ENCODE measurements at places on chromosomes 4 and X.

- DNase-seq = no peak
Measured at GRCh38 chr4:92334716-92335350, 31.1 kb downstream of the GRID2 start.

DNA sequence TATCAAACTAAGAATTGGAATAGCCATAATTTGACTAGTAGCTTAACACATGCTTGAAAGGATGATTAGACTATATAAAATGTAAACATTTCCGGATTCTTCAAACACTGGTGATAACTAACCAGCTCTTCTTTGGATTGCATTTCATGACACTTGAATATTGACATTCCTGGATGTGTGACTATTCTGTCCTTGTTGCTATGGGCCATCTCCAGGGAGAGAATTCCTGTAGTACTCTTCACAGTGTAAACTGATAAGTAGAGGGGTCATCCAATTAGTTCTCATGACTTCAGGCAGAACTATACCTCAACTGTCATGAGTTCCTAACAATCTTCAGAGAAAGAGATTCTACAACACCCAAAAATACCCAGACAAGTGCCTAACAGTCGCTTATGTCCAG lies 1026.7 kb upstream of the TENM3 start:
- DNase-seq = no peak

DNA sequence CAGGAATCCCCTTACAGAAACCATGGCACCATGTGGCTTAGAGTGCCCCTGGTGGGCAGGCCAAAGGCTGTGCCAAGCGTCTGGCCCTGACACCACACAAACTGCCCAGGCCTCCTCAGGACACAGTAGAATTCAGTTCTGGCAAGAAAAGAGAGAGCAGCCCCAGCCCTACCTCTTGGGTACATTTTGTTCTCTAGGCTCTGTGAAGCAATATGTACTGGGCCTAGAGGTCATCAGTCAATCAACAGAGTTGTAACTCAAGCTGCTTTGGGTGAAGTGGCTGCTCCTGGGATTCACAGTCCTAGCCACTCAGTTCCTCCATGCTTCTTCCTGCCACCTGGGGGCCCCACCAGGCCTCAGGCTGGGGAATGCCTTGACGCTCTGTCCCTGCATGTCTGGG lies 158.1 kb upstream of the MAMLD1 start:
- no peak for DNase-seq

DNA sequence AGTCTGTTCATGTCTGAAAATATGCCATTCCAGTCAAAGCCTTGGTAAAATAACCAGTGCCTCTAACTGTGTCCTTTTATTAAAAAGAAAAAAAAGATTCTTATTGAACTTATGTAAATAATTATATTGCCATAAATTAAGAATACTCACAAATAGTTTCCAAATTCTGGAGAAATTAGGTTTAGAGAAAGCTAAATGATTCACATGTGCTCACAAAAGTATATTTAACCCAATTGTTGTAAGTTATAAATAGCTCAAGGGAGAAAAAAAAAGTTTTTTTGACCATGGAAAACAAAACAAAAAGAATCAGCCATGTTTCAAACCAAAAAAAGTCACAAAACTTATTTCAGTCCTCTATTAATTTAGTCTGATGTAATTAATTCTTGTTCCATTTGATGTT lies 25.3 kb upstream of the HERC6 start:
- DNase-seq = no peak

- no peak for DNase-seq
Measured at GRCh38 chr4:95204873-95205272, 343.9 kb downstream of the UNC5C start.

DNA sequence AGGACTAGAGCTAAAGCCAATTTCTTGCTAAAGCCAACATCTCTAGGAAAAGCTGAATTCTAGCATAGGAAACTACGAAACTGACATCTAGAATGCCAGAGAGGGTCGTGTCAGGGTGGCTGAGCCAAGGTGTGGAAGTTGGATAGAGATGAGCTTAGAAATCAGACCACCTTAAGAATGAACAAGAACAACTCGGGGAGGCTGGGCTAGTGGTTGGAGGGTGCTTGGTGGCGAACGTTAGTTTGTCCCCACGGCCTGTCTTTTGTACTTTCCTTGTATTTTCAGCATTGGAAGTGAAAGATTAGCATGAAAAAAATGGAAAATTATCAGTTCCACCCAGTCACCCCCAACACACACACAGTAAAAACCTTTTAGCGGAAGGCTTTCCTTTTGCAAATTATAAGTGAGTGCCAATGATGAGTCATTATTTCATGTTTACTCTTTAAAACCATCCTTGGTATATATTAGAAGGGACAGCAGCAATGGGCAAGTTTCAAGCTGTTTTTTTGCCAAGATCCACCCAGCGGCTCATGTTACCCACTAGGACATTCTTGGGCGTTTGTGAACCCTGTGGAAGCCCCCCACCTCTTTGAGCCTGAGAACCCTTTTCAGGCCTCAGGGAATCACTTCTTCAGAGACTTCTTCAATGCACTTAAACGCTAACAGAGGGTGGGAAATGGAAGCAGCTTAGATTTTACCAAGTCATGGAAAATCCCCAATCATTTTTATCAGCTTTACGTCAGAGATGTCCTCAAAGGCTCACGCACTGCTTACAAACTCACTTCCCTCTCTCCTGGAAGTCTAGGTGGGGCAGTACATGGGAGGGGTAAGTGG lies 4.9 kb upstream of the PPEF1 start:
- peak; percentile 51 for DNase-seq

DNA sequence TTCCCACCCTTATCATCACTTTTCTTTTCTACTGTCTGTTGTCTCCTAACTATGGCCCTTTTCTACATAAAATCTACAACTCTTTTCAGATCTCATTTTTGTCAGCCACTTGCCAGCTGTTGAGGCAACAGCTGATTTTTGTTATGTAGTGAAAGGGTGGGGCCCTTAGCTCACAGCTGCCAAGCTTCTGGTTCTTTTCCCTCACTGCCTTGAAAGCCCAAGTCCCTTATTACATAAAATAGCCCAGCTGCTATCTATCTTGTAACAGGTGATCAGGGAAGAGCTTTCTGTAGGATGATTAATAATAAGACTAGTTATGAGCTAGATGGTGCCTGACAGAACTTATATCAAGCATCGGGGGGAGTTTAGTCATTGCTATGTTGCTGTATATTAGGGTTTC lies 45.9 kb downstream of the ADGRL3 start:
- DNase-seq = no peak

GRCh38 chrX:68794461-68794860 lies 34.4 kb upstream of the EFNB1 start:
- no peak for DNase-seq
